NCI-H187 (cell line): ENCODE measurements at places on chromosomes 4 and X.

DNA sequence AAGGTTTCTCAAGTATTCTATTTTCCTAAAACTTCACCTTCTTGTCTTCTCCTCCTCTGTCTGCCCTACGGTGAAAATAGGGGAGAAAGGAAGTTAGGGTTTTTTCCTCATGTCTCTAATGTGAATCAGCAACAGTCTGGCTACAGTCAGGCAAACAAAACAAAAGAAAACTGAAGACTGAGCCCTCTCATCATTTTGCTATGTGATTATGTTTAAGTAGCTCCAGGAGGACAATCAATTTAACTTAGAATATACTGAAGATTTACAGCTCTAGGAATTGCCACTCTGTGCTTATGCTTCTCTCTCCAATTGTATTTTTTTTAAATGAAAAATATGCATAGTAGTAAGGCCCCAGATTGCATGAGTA lies 316.2 kb downstream of the GPAT3 start:
- no peak for DNase-seq

GRCh38 chr4:110106931-110107296 lies 91.5 kb downstream of the ELOVL6 start:
- DNase-seq, result no peak

DNA sequence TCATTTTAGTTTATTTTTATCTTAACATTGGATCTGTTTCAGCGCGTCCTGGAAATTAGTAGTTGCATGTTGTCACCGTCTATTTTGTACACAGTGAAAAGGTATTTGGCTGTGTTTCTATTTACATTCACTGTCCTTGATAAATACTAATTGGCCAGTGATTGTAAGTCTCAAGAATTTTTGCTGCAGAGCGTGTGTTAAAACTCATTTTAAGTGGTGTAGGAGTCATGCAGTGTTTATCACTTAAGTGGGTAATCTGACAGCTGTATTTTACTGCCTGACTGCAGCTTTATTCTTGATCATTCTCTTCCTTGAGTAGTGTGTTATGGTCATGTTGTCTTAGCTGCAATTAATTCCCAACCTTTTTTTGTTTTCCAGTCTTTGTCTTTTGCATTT lies 9.8 kb downstream of the GUCY1A1 start:
- DNase-seq, result no peak

DNA sequence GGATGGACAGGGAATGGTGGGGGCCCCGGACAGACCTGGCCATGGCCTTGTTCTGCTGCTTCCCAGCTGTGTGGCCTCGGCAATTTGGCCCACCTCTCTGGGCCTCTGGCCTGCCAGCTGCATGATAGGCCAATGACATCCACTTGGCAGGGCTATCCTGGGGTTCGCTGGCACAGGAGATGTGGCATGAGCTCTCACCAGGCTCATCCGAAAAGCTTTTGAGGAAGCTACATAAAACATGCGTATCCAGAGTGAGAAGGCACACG lies 18.1 kb downstream of the SH3TC1 start:
- no peak for DNase-seq

GRCh38 chr4:61245069-61245714 lies 45.1 kb downstream of the ADGRL3 start:
- no peak for DNase-seq

- DNase-seq, result no peak
Observed at GRCh38 chr4:186494496-186494895, 60.9 kb downstream of the MTNR1A start.

DNA sequence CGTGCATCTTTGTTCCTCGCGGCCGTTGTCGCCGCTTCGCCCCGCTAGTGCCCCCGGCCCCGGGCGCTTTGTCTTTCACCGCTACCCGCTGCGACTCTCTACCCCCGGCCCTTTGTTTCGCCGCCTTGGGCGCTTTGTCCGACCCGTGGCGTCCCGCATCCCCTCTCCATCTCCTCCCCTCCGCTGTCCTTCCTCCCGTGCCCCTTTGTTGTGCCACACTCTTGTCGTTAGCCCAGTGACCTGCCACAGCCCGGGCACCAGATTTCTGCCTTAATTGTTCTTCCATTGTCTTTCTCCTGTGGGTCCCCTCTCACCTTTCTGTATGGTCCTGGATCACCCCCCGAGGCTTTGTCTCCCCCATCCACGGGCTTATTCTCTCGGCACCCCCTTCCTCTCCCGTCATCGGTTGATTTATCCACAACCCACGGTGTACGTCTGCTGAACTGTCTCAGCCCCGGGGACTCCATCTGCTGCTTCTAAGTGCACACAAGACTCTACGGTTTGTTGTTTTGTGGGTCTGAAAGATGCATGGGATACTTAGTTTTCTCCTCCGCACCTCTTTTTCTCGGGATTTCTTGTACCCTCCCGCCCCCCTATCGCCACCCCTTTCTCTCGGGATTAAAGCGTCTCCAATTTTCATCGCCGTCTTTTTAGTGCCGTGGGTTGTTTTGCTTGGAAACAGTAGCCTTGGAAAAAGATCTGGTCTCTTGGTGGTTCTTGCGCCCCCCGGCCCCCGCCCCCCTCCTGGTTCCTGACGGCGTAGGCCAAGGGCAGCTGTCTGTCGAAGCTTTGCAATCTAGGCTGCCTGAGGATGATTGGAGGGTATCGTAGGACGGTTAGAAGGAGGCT lies 783 bp downstream of the RBPJ start:
- DNase-seq, result no peak

GRCh38 chr4:151948351-151949016 lies 187.7 kb upstream of the GATB start:
- no peak for DNase-seq

GRCh38 chr4:742742-743311 lies 37.2 kb downstream of the PCGF3 start:
- DNase-seq, result no peak

DNA sequence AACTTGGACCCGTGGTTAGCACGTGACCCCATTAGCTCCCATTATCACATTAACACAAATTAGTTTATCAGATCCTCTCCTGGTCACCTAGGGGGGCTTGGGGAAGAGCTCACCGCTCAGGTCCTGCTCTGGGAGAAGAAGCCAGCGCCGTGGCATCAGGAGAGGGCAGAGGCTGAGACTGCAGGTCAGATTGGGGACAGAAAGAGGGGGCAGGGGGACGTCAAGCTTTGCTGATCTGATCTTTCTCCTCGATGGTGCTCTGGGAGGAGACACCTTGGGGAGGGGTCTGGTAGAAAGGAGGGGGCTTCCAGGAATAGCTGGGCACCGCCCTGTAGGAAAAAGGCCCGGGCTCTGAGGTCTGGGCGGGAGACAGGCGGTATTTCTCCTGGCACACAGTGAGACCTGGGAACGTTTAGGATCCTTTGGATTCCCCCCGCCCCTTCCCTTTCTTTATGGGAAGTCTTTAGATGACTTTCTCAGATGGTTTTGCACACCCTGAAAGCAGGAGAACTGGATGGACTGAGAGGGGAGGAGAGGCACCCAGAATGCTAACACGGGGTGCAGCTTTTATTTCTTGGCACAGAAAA lies 9.1 kb upstream of the ELF4 start:
- DNase-seq, result no peak

DNA sequence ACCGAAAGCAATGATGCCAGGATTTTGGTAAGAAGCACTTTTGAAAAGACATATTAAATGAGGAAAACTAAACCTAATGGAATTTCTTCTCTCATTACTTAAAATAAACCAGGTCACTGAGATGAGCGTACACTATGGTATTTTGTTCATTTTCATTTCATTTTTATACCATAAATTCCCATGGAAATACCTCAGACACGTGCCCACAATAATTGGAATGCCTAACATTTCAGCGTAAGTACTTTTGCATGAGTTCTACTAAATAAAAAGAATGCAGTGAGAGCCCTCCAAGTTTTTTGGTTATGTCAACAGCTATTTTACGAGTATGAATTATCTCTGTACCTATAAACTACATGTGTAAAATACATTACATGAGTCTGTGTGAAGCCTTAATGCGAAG lies 3.2 kb downstream of the CAMK2D start:
- no peak for DNase-seq

- DNase-seq, result no peak
Observed at GRCh38 chr4:156729416-156729815, 242.2 kb downstream of the PDGFC start.

- no peak for DNase-seq
Observed at GRCh38 chr4:174423257-174423944, 98.9 kb downstream of the HPGD start.

DNA sequence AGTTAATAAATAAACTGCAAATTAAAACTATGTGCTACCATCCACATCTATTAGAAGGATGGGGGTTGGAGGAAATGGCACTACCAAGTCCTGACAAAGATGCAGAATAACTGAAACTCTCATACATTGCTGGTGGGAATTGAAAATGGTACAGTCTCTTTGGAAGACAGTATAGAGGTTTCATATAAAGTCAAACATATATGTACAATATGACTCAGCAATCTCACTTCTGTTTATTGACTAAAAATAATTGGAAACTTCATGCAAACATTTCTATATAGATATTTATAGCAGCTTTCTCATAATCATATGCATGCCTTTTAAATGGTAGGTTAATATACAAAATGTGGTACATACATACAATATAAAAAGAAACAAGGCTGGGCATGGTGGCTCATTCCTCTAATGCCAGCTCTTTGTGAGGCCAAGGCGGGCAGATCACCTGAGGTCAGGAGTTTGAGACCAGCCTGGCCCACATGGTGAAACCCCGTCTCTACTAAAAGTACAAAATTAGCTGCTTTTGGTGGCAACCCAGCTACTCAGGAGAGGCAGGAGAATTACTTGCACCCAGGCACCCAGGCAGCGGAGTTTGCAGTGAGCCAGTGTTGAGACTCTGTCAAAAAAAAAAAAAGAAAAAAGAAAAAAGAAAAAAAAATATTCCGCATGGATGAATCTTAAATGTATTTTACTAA lies 225.0 kb upstream of the CXXC4 start:
- DNase-seq, result no peak

DNA sequence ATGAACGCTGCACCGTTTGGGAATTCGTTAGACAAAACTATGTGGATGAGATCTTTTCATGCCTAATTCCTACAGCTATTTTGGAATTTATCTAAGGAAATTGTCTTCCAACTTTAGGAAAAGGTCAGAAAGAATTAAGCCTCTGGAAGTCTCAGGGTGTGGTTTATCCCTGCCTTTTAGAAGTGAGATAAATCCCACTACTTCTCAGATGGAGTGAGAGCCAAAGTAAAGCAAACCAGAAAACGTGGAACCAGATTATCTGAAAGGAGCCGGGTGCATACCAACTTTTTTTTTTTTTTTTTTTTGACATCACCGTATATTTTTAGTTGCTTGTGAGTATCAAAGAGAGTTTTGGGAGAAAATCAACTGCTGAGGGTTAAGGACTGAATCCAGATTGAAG lies 79.6 kb downstream of the VCX2 start:
- DNase-seq, result no peak

- DNase-seq, result no peak
Observed at GRCh38 chr4:100026066-100026465, 76.0 kb upstream of the H2AZ1 start.

DNA sequence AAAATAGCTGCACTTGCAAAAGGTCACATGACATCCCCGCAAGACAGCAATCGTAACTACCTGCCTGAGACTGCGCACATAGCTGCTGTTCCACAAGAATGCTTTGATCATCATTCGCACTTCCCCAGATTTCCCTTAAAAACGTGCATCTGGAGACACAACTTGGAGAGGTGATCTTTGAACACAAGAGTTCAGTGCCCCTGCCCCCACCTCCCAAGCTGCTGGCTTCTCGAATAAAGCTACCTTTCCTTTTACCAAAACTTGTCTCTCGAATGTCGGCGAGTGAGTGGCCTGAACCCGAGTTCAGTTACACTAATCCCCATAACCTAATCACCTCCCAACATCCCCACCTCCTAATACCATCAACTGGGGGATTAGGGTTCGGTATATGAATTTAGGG lies 14.4 kb upstream of the MRFAP1 start:
- DNase-seq, result no peak

- no peak for DNase-seq
Observed at GRCh38 chr4:134862116-134862515, 660.5 kb upstream of the PABPC4L start.

DNA sequence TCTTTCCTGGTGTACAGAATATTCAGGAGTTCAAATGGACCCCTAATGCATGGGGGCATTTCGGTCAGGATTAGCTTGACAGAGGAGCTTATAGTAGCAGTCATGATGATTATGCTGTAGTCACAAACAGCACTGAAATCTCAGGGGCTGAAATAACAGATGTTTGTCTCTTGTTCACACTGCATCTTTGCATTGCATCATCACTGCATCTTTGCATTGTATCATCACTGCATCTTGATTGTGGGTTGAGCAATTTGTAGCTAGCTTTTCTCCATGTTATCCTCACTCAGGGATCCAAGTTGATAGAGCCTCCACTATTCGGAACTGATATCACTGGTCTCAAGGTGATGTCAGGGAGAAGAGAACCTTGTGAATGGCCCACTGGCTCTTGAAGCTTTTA lies 160.9 kb downstream of the GATB start:
- DNase-seq, result no peak

GRCh38 chr4:135204311-135204710 lies 1002.7 kb upstream of the PABPC4L start:
- DNase-seq, result no peak

- no peak for DNase-seq
Observed at GRCh38 chrX:47807548-47807947, 29.2 kb upstream of the ZNF81 start.
